ENCODE measurements at places on chromosomes 11 and 22.

DNA sequence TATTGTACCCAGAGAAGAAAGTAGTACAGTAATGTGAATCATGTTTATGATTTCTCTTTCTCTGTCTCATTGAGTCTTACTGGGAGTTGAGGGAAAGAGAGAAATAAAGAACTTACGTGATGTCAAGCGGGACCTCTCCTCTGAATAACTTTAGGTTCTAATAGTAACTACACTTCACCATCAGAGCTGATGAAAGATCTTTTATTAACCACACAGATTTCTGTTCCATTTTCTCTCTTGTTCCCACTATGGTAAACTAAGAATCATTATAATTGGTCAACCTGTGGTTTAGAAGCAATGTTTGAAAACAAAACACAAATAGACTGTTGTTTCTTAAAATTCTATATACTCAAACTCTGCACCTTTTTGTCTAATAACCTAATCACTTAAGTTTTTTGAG is 142.3 kb downstream of the ELP4 start:
- no peak for DNase-seq

DNA sequence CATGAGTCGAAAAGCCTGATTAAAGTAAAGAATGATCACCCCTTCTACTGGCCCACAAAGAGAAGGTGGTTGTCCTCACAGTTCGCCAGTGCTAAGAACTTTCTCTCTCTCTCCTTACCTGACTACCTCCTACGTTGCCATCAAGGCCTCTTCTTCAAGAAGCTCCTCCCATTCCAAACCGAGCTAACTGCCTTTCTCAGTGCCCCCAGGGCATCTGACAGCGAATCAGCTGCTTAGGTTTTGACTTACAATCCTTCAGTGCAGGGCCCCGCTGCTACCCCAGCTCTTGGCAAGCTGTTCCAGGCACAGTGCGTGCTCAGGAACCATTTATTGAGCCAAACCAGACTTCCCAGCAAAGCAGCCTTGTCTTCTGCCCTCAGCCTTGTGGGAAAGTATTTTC is 5.8 kb downstream of the VSTM5 start:
- DNase-seq: no peak

DNA sequence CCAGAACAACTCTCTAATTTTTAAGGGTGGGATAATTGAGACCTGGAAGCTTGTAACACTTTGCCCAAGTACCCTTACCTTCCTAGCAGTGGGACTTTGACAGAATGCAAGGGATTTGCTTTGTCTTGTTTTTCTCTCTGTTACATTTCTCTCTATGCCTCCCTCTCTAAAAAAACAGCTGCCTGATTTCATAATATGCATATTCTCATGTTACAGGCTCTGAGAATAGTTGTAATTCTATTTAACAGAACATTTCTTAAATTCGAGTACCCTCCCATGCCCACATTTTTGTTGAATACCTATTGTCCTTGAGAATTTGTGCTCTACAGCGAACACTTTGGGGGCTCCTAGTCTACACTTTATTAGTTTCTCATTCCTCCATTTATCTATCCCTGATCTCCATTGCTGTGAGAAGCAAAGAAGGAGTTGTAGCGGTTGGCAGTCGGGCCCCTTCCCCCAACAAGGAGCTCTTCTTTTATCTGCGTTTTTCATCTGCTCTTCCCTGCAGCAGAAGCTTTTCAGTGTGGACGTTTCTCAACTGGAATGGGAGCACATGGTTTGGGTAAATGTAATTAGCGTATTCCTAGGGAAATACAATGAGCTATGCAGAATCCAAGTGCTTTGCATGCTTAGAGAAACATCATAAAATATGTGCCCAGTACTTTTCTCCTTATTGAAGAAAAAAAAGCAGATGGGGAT is 117.7 kb upstream of the CCDC90B start:
- no peak for DNase-seq

DNA sequence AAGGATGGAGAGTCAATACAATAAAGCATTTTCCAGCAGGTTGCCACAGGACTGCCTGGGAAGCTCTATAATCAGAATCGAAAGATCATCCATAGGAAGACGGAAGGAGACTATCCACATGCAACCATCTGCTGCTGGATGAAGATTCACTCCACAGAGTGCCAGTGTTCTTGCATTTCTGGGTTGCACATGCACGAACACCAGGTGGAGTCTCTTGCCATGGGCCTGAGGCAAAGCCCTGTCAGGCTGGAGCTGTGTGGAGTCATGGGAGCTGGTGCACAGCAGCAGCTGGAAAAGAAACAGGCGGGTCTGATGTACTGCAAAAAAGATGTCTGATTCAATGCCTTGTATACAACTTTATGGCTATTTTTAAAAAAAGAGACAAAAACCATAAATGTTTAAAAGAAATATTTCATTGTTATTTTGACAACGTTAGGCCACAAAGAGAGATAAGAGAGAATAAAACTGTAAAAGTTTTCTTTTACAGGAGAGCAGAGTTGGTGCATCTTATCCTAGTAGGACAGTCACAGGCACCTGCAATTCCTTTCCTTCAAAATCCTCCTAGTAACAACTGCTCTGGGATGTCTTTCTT is 12.9 kb upstream of the FAT3 start:
- DNase-seq: no peak

- no peak for DNase-seq
These were observed 233.5 kb upstream of the E2F8 start for GRCh38 chr11:19474211-19474610.

DNA sequence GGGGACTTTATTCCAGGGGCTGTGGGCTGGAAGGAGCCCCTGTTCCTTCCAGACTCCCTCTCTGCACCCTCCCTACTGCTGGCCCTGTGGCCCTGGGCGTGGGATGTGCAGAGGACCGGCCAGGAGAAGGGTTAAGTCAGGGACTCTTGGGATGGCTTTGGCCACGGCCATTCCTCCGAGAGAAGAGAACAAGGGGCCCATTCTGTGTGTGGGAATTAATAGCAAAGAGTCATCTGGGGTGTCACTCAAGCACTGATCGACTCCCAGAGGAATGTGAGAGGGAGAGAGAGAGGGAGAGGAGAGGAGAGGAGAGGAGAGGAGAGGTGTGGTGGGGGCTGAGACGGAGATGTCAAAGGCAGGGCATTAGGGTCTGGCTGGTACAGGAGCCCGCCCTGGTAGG is 14.2 kb upstream of the SOX10 start:
- DNase-seq: no peak

DNA sequence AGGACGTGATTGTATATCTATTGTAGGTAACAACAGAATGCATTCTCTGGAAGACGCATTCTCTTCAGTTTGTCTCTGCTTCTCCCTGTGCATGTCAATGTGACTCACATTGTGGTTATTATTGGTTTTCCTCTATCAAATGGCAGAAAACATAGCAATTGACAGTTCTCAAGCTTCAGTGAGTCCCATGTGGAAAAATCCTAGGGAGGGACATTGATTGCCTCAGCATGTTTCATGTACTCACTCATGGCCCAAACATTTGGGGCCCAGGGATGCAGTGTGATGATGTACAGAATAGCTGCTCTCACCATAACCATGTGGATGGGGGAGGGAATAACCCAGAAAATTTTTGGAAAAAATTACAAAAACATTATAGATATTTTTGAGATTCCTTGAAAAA is 9.3 kb upstream of the ARL14EP start:
- no peak for DNase-seq

GRCh38 chr11:69640260-69640994 is 529 bp upstream of the CCND1 start:
- DNase-seq: no peak

GRCh38 chr22:23833911-23834317 is 4.9 kb downstream of the DERL3 start:
- no peak for DNase-seq

DNA sequence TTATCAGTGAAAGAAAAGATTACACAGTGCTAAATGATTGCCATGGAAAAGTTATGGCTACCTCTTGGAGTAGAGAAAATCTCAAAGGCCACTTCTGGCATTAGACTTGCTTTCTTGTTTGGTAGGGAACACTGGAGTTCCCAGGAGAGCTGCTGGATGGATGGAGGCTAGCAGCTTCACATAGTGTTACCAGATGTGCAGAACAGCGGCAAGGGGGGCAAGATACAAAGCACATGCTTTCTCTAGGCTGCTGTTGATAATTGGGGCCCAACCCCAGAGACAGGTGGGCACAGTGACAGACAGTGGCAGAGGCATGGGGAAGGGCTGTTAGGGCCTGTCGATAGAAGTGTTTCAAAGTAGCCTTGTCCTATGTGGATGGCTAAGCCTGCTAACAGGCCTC is 94.9 kb downstream of the DBX1 start:
- DNase-seq: no peak

GRCh38 chr11:105609341-105609781 is 512 bp upstream of the GRIA4 start:
- DNase-seq: no peak

DNA sequence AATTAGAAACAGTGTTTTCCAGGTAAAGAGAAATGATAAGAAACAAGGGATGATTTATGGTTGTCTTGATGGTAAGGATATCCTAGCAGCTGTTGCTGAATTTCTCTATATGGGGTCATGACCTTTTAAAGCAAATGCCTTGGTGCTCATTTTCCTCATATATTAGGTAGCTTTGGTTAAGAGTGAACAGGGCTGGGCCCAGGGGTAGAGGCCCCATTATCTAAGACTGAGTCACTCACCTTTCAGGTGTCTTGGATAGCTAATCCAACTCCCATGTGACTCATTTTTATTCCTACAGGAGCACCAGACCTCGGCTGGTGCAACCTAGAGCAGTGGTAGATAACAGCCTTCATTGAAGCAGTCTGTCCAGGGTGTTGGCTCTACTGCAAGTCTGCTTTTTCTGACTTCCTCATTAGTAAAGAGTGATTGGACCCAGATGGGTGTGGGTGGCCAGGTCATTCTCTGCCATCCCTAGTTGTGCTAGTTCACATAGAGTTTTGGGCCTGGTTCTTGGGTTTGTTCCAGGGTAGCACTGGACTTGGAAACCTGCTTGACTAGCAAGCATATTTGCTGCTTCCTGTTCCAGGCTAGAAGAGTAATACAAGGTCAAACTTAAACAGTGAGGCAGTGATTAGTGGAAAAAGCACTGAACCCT is 37.4 kb downstream of the CTNND1 start:
- DNase-seq: peak; percentile 71

GRCh38 chr11:48001438-48002021 is 21.2 kb downstream of the PTPRJ start:
- DNase-seq: no peak

DNA sequence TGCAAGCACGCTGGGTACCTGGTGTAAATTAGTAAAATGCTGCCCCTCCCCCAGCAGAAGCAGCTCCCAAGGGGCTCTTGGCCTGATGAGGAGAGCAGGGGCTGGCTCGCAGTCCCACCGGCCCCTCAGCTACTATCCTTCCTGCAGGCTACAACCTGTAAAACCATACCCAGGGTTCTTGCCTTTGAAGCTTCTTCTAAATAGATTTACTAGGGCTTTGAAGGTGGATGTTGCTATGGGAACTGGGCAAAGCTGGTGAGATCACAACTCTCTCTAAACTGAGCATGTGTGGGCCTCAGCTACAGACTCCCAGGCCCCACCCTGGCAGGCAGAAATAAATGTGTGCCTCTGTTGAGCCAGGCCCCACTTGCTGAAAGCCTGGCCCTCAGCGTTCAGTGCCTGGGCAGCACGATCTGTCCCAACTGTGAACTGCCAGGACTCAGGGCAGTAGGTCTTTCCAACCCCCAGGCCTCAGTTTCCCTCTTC is 18.5 kb downstream of the CD5 start:
- no peak for DNase-seq

- DNase-seq: no peak
These were observed 114.3 kb downstream of the INSC start for GRCh38 chr11:15229069-15229468.

GRCh38 chr11:12239804-12240371 is 129.5 kb downstream of the MICAL2 start:
- DNase-seq: peak; percentile 44

DNA sequence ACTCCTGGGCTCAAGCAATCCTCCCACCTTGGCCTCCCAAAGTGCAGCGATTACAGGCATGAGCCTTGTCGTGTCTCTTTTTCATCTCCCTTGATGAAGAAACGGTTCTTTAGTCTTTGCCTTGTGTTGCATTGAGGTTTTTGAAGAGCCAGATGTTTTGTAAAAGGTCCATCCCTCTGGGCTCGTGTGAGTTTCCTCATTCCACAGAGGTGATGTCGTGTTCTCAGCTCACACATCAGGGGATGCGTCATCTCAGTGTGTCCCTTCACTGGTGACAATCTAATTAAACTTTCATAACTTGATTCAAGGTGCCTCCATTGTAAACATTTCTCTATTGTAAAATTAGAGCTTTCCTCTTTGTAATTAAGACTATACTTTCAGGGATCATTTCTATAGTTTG is 29.7 kb upstream of the TEF start:
- DNase-seq: no peak

GRCh38 chr11:62082292-62082657 is 41.5 kb upstream of the INCENP start:
- no peak for DNase-seq

DNA sequence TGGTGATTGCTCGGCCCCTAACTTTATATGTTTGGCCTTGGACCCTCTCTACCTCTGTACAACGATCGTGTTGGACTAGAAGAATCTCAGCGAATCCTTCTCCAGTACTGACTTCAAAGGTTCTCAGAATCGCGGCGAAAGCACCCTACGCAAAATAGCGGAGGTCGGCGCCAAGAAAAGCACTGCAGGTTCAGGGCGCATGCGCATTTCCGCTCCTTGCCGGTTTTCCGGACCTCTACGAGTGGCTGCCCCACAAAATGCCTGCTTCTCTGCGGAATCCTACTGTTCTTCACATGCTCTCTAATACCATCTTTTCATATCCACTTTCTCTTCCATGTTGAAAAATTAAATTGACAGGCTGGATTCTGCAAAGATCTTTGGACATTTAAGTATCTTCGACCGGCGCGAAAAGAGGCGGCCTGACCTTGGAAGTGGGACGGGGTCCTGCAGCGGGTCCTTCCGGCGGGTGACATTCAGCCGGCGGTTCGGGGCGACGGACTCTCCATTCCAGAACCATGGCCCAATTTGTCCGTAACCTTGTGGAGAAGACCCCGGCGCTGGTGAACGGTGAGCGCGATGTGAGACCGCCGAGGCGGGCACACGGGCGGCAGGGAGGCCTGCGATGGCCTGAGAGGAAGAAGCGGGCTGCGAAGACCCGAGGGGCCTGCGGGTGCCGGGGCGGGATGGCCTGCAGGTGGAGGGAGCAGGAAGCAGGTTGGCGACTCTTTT is at the start of gene ATP5MG:
Gene ATP5MG, plus strand, starts transcription at position 456 of the 729 bp plus-strand sequence. Its CDS starts 60 bp downstream, at position 516.
- DNase-seq: peak; percentile 88

GRCh38 chr11:65310736-65311135 is 3.9 kb upstream of the CDC42EP2 start:
- DNase-seq: no peak

DNA sequence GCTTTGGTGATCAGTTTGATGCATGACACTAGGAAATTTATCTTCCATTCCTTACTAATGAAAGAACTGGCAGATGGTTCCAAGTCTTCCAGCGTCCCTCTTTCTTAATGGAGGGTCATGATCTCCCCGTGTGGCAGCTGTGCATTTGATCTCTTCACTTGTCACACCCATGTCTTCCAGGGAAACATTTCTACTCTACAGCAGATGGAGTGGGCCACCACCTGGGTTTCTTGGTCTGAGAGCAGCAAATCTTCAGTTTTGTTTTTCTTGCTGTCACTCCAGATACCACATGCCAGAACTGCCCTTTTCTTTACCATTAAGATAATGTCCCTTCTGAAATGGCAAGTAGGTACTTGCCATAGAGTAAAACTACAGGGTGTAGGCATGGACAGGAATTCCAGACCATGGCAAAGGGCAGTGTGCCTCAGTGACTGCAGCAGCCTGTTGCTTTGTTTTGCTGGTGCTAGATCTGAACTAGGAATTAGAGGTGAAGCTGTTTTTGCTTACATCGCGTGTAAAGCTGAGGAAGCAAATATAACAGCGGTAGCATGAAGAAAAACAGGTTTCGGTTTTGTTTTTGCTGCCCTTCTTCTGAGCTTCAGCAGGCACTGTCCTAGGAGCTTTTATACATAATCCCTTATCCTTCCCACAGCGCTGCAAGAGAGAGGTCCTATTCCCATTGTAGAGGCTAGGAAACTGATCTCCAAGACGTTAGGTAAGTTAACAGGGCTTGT is 20.7 kb upstream of the C11orf96 start:
- no peak for DNase-seq
